ENCODE measurements at places on chromosomes 3 and 15.
A peak's percentile ranks its signal among the peaks of the same experiment; 100 is the strongest.

DNA sequence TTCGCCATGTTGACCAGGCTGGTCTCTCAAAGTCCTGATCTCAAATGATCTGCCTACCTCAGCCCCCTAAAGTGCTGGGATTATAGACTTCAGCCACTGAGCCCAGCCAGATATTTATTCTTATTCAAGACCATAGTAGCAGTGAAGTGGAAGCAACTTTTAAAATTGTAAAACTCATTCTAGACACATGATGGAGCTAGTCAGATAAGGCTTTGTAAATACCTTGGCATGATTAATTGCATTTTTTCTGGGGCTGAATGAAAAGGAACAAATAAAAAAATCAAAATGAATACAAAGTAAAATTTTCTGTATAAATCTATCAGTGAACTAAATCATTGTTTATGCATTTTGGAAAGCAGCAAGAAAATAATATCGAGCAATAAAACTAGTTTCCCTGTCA lies 4.1 kb upstream of the MYO1E start:
- DNase-seq = no peak

DNA sequence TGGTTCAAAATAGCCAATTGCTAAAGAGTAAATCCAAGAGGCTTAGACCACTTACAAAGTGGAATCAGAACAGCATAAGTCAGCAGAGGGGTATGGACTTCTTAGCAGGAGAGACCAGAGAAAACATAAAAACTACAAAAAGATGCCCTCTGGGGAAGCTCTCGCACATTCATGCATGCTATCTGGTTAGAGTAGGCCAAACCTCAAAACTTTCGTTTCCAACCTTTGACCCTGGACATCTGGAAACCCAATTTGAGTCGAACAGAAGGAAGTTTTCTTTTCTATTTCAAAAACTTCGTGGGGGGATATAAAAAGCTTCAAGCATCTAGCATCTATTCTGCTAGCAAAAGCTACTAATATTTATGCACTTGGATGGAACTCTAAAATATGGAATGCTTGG lies 523.9 kb upstream of the AGTR1 start:
- DNase-seq = no peak

DNA sequence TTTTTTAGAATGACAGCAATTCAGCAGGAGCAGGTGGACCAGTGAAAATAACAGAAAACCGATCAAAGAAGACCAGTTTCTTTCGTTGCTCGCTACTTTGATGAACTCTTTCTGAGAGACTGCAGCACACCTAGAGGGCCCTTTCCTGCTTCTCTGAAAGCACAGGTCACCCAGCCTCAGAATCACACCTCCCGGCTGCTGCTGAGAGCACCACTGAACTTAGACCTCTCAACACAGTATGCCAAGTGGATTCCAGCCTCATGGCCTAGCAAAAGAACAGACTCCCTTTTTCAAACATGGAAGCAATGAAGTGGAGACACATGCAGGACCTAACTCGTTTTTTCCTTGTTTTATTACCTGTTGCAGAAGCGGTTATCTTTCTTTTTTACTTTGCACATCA lies 13.9 kb upstream of the APH1B start:
- DNase-seq = no peak

DNA sequence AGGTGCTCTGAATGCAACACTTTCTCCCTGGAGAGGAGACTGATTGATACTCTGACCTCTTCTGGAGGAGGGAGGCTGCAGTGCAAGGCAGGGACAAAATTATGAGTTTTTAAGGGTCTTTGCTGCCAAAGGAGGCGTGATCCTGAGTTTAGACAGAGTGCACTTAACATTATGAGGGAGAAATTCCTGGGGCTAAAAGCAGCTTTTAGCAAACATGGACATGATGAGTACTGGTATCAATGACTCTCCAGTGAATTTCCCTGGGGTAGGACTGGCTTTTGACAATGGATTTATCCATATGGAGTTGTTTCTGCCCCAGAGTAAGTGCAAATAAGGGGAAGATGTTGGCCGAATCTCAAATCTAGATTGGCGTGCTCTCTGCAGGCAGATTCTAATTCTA lies 133.1 kb downstream of the THSD4 start:
- DNase-seq = no peak

DNA sequence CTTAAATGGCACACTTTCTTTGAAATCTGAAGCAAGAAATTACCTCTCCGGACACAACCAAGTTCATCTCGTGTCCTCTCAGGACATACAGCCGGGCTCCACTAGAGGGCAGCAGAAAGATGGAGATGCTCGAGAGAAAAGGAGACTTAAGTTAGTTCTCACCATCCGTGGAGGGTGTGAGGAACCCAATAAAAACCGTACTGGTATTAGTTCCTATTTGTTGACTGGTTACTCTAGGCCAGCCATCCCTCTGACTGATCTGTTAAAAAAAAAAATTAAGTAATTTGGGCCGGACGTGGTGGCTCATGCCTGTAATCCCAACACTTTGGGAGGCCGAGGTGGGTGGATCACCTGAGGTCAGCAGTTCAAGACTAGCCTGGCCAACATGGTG lies 7.9 kb upstream of the CYP11A1 start:
- peak; percentile 78 for DNase-seq

DNA sequence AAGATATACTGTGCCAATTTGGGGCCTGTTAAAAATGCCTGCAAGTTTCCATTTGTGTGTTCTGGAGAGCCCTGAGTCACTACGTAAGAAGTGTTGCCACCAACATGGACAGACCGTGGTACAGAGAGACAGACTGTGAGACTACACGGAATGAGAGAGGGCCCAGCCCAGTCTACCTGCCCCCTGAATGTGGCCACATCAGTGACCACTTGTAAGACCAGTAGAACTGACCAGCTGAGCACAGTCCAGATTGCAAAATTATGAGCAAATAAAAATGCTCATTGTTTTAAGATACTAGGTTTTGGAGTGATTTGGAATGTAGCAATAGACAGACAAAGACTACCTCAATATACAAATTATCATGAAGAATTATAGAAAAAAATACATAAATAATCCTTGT lies 42.0 kb downstream of the ATR start:
- DNase-seq = no peak

- DNase-seq = no peak
These were observed 914.3 kb upstream of the ARPP21 start for GRCh38 chr3:34724916-34725499.

DNA sequence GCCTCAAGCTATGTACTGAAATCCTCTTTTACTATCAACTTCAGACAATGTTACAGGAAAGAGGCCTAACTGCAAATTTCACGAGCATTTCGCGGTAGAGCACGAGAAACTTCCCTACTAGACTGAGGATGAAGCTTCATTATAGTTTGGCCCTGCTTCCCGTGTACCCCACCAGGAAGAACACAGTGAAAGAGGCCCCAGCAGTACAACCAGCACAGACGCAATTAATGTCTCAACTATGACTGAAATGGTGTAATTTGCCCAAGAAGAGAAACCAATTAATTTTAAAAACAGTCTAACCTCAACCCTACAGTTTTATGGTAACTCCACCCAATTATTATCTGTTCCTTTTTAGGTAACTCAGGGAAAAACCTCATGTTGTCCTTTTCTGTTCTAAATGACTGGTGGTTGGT lies 12.1 kb downstream of the CHSY1 start:
- DNase-seq = no peak

DNA sequence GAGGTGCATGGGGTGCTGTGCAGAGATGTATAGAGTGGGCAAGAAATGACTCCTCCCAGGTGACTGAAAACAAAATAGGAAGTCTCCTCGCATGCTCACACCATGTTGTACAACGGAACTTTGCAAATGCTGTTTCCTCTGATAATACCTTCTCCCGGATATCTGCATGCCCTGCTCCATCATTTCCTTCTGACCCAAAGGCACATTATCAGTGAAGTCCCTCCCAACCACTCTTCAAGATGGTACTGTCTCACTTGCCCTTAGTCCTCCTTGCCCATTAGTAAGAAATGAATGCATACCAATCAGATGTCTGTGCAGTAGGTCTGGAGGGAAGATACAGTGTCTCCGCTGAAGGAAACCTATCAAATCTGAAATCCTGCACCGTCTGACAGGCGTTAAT lies 12.0 kb downstream of the TMED3 start:
- no peak for DNase-seq

DNA sequence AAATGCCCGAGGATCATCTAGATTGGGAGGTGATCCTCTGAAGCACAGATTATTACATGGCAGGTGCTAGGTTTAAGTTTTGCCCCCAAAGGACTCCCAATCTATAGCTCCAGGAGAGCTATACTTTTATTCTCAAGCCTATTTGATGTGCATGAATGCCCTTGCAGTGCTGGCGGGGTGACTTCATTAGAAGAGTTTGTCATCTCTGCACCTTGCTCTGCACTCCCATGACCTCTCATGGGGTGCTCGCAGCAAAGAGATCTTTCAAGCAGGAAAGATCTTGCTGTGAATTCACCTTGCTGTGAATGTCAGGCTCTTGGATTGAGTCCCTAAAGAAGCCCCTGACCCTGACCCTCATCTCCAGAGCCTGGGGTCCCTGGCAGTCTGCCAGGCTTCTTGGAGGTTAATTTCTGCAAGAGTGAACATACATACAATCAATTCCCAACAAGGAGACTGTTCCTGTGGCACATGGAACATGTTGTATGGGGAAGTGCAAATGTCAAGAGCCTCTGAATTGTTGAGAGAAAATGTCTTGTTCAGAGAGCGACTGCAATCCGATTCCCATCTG lies 45.9 kb downstream of the FAM43A start:
- no peak for DNase-seq

- DNase-seq = peak; percentile 25
These were observed 1.5 kb downstream of the DUSP7 start for GRCh38 chr3:52054661-52055511.

DNA sequence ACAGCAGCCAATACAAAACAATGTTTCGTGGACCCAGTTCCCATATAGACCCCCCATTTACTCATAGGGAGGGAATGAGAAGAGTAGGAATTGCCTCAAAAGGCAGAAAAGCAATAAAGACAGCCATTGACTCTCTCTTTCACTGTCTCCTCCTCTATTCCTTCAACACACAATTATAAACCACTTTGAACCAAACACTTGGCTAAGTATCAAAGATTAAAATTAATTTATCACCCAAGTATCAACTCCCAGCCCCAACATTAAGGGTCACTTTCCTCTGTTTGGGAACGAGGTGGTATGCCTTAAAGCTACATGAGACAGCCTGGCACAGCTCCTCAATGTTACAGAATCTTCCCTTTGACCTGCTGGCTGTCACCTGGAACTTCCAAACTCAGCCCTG lies 16.4 kb upstream of the LRIG1 start:
- DNase-seq = no peak

- no peak for DNase-seq
These were observed 96.4 kb downstream of the WNT7A start for GRCh38 chr3:13783476-13783875.

DNA sequence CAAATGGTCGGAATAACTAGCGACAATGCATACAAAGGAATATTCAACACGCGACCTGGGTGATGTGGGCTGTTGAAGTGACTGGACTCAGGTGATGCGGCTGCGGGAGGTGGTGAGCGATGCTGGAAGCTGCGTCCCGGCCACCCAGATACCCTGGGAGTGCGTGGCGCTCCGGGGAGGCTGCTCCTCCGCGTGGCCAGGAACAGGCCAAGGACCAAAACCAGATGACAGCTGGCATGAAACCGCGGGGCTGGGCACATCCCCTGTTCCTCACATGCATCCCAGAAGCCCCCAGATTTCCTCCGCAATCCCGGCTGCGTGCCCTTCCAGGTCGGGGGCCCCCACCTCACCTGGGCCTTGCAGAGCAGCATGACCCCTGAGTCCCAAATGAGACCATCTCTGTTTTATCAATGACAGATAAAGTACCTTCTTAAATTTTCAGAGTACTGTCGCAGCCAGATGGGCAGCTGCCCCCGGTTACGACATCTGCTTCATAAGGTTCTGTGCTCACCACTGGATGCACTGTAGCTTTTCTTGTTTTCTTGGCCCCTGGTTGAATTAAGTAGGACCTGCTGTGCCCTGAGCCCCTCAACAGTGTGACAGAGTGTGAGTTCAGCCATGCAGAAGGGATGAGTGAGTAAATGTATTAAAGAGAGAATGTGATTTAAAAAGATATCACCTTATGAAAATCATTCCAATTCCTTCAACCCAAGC lies 278.2 kb downstream of the GABRG3 start:
- DNase-seq = no peak

GRCh38 chr3:182596676-182597410 lies 196.5 kb upstream of the ATP11B start:
- no peak for DNase-seq

GRCh38 chr3:28586325-28586724 lies 237.7 kb upstream of the AZI2 start:
- DNase-seq = no peak

GRCh38 chr3:193971966-193972365 lies 164.0 kb upstream of the HES1 start:
- no peak for DNase-seq

GRCh38 chr3:15391007-15391406 lies 36.3 kb downstream of the METTL6 start:
- no peak for DNase-seq

- no peak for DNase-seq
These were observed 154.8 kb downstream of the ADAMTS17 start for GRCh38 chr15:100186960-100187359.

DNA sequence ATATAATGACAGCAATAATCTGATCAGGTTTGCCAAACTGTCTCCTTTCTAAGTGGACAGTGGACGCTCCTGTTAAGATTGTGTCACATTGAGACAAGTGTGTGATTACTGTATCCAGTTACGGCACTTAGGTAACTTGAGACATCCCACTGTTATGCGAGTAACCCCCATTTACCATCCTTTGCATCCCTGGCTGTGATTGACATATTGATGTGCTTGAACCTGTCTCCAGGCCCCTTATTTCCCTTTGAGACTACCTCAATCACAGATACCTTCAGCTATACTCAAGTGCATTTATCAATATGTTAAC lies 785.2 kb downstream of the NR2F2 start:
- no peak for DNase-seq

GRCh38 chr3:197505796-197506548 lies 49.8 kb downstream of the BDH1 start:
- no peak for DNase-seq

- DNase-seq = no peak
These were observed 217.8 kb upstream of the CBLB start for GRCh38 chr3:106086636-106087035.

DNA sequence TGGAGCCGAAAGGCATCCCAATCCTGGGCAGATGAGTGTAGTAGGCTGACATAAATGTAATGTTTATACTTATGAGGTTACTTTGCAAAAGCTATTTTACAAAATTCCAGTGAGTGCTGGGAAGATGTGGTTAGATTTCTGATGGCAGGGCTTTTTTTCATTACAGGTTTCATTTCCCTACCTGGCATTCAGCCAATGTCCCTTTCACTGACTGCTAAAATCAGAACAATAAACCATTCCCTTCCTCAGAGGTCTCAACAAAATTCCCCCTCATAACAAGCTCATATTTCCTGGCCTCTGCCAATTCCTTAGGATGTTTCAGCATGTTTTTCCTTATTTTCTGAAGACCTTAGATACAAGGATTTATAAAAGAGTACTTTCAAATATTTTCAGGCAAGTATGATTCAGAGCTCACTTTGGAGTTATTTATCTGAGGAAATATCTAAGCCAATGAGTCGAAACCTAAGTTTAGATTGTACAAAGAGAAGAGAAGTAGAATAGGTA lies 40.9 kb upstream of the CCDC80 start:
- DNase-seq = no peak
